Stimulated activated CD4-positive, alpha-beta T cell treated with anti-CD3 and anti-CD28 coated beads, TNF-alpha, amount 100 ng/mL, for 24 hours (primary cell): ENCODE measurements at places on chromosomes 7 and 10.

DNA sequence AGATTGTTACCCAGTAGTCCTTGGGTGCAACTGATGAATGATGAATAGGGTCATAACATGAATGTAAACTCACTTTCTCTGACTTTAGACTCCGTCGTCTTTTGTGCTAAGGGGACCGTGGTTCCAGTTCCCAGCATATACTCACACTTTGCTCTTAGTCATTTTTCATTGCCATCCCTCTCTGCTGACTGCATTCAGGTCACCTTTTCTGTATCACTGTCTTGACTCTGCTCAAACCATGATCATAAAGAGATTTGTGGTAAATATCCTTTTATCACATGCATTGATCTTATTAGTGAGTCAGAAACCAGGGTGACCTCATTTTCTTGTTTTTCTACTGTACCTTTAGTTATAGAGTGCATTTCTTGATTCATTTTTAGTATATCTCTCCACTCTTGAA, 141.1 kb upstream of the AGR3 start:
- DNase-seq, result no peak

GRCh38 chr10:10462151-10462941, 555.3 kb upstream of the CELF2 start:
- no peak for DNase-seq

DNA sequence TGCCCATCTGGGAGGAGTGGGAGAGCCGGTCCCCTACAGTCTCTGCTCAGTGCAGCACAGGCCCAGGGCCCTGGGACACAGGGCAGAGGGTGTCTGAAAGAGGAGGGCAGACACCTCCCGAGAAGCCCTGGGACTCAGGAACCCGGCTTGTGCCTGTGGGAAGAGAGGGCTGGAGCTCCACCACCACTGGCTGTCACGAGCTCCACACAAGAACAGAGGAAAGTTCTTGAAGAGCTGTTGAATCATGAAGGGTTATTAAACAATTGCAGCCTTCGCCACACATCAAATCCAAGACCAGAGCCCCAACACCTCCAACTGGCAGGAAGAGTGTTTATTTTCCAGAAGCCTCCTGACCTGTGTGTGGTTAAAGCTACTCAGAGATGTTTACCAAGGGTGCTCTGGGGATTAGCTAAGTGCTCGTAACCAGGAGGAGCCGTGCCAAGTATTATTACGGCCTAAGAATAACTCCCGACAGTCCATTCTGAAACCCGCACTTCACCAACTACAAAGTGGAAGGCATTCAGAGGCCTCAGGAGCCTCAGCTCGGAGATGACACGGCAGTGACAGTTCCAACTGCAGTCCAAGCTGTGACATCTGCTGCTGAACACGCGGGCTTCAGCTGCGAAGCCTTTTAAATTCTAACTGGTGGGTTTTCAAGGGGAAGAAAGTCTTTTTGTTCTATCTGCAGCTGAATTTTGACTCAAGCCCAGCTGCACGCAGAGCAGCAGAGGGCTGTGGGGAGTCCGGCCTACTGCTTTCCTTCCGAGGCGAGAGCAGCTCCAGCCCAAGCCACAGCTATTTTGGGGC, 75.1 kb downstream of the MAD1L1 start:
- no peak for DNase-seq

DNA sequence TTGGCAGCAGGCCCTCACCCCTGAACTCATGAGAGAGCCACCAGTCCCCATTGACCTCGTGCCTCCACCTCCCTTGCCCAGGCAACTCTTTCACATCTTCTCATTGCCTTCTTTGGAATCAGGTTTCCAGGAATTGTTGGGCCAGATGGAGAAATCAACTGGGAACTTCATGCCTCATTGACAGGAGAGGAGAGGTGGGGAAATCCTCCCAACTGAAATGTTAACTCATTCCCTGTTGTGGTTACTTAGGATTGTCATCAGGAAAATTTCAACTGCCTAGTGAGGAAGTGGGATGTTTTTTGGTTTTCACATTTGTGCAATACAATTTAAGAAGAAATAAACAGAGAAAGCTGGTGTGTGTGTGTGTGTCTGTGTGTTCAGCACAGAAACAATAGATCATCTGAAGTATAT, 106.6 kb upstream of the INHBA start:
- no peak for DNase-seq

DNA sequence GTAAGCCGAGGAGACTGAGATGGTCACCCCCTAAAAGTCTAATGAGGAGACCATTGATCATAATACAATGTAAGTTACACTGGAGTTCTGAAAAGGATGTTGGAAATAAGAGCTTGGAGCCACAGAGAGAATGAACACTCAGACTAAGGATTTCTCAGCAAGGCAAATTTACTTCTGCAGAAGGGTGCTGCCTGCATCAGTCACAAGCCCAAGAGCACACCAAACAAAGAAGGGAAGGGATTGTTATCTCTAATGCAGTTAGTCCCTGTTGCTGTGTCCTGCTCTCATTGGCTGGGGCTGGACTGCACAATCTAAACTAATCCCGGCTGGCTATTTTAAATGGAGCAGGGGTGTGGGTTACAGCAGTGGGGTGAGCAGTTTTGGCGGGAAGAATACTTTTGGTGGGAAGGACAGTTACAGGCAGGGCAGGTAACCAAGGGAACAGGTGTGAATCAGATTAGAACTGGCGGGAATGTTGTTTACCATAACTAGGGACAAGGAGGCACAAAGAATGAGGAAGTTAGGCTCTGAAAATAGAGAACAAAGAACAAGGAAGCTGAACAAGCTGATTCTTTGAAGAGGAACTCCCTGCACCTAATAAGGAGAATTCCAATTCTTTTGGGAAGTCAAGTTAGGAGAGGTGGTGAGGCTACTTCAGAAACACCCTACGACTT, 30.3 kb upstream of the TRIM24 start:
- DNase-seq, result no peak

DNA sequence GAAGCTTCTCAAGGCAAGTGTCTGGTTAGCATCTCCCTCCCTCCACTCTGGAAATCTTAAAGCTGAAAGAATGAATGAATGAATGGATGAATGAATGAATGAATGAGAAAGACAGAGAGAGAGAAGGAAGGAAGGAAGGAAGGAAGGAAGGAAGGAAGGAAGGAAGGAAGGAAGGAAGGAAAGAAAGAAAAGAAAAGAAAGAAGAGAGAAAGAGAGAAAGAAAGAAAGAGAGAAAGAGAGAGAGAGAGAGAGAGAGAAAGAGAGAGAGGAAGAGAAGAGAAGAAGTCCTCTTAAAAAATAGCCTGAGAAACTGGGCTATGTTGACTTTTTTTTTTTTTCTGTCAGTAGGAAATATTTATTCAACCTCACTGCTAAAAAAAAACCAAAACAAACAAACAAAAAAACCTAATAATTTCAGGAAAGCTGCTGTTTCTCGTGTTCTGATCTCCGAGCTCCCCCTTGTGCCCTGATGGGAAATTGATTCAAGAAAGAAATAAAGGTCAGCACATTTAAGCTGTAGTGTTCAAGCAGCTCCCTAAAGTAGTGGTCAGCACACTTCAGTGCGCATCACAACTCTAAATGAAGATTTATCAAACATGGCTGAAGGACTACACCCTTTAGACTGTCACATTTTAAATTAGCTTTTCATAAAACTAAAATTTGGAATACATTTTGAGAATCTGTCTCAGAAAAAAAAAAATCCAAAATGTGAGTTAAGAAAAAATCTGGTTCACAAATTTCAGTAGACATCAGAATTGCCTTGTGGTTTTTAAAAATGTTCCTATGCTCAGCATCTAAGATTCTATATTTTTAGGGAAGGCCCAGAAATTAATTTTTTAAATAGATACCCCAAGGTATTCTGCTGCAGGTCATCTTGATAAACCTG, 154.3 kb downstream of the ELAPOR2 start:
- no peak for DNase-seq

DNA sequence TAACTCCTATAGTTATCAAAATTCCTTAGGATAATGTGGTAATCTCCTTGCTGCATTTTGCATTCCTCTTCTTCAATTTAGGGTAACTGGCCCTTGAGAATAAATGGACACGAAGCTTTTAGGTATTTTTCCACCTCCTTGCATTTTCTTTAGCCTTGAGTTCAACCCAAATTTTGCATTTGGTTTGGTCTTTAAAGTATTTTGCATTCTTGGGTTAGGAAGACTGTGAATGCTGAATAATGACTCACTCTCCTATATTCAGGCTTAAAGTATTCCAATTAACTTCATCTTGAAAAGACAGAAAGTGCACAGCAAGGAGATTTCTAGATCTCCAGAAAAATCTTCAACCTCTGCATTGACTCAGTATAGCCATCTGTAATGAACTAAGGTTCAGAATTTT, 47.3 kb downstream of the TFPI2 start:
- DNase-seq, result no peak

DNA sequence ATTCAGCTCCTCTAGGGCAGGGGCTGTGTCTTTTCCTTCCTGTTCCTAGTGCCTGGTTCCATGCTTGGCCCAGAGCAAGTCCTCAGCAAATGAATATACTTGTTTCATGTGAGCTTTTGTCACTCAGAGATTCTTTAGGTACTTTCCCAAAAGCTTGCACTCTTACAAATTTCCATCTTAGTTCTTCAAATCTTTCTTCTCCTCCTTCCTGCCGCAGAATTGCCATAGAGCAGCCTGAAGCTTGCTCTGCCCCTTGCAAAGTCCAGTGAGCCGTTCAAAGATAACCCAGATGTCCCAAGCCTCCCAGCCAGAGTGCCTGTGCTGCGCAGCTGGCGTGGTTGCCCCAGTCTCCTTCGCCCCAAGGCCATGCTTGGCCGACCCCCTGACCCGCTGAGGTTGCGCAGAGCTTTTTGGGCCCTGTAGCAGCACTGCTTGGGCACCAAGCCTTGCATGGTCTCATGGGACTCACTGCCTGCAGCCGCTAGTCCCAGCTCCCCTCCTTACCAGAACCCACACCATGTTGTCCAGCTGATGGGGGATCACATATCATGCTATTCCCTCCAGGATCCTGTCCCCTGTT, 20.7 kb downstream of the CHST3 start:
- no peak for DNase-seq

GRCh38 chr7:128731184-128731583, 8.0 kb upstream of the CALU start:
- DNase-seq, result no peak

DNA sequence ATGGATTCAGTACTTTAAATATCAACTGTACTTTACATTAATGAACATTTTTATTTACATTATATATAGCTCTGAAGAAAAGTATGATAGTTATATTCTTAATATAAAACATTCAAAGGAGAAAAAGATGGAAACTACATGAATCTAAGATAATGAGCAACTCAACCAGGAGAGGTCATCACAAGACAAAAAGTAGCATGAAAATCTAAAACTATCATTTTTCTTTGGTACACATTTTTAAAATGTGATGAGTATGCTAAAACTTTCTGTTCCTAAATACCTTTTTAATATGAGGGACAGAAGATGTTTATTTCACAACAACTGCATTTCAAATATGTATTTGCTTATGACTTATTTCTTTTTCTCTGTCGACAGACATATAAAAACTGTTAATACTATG, 2.4 kb downstream of the CNTNAP2 start:
- DNase-seq, result no peak

DNA sequence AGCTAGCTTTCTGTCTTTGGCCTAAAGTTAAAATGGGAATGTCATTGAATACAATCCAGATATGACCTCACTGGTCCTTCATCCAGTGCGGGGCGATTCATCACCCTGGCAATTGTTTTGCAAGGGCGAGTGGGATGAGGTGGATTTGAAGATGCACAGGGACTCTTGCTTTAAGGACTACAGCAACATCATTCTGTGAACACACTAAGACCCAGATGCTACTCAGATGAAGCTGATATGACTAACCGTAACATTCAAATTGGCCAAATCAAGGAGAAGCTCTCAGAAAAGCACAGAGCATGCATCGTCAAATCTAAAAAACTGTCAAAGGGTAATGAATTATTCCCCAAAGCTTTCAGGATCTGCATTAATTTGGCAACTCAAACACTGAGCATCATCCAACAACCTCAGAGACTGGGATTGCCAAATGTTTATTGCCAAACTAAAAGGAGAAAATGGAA, 12.8 kb downstream of the CPA1 start:
- DNase-seq, result no peak

GRCh38 chr10:100878291-100878910, 34.4 kb upstream of the SLF2 start:
- peak; percentile 39 for DNase-seq

GRCh38 chr10:18362892-18363291, 222.7 kb downstream of the CACNB2 start:
- no peak for DNase-seq

DNA sequence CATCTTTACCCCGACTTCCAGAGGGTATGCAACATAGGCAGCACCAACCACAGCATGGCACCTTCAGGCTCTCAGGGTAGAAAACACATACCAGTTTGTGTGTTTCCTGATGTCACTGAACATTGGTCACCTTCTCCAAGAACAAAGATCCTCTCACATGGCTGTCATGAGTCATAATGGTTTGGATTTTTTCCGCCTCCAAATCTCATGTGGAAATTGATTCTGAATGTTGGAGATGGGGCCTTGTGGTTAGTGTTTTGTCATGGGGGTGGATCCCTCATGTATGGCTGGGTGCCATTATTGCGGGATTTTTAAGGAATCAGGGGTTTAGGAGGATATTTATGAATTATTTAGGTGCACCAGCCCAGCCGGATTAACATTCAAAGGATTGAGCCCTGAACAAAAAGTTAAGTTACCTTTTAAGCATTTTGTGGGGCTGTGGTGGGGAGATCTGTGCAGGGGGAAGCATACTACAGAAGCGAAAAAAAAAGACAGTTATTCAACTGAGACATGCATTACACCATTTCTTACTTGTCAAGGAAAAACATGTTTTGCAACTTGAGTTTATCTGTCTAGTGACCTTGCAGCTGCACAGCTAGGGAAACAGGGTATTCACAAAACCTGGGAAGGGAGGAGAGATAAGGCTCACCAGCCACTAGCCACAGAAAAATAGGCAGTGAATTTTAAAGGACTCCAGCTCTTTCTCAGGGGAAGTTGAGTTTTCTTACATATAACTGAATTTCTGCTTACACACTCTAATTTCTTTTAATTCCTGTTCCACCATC, 774.1 kb upstream of the AUTS2 start:
- no peak for DNase-seq

DNA sequence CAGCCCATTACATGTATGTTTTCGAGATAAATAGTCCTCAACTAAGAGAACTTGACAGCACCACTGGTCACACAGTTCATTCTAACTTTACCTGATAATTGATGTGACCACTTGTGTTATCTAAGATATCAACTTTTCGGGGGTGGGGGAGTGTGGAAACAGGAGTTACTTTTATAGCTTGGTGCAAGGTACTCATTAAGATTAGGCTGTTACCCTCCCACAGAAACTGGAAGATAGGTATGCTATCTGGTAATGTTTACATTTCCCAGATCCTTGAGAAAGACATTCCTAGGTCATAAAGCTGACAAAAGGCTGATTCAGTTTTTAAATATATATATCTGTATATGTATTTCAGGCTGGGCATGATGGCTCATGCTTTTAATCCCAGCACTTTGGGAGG, 11.1 kb downstream of the ERVW-1 start:
- DNase-seq, result no peak

DNA sequence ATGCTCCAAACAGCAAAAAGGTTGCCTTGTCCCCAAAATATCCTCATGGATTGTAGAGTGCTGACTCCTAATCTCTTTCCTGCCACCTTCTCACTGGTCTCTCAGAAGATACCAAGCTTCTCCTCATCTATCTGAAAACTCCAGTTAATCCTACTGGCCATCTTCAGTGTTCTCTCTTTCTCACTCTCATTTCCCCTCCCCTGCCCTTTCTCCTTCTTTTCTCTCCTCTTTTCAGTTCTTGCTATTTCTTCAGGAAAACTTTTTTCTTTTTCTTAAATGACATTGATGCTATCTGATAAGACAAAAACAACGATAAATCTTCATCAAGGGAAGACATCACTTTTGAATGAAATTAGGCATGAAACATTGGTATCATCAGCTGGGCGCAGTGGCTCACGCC, 109.8 kb downstream of the USP6NL start:
- DNase-seq, result no peak
